ENCODE measurements at places on chromosomes 3 and 15.

GRCh38 chr3:10192953-10193691 is 28.4 kb downstream of the IRAK2 start:
- DNase-seq, result no peak

GRCh38 chr3:15384510-15385237 is 42.7 kb downstream of the METTL6 start:
- no peak for DNase-seq

GRCh38 chr15:62779036-62779770 is 263.3 kb upstream of the TPM1 start:
- no peak for DNase-seq

- no peak for DNase-seq
Measured at GRCh38 chr3:115325539-115325938, 178.5 kb upstream of the ZBTB20 start.

GRCh38 chr3:16239086-16239770 is 25.5 kb downstream of the DPH3 start:
- no peak for DNase-seq

GRCh38 chr3:154323891-154324738 is at the start of gene DHX36:
TSS of gene DHX36 (minus strand) at chr3:154324487. CDS start at chr3:154324416, 71 bp downstream.
- peak; percentile 40 for DNase-seq
